ENCODE measurements at places on chromosomes 6 and 20.
A peak's percentile ranks its signal among the peaks of the same experiment; 100 is the strongest.

DNA sequence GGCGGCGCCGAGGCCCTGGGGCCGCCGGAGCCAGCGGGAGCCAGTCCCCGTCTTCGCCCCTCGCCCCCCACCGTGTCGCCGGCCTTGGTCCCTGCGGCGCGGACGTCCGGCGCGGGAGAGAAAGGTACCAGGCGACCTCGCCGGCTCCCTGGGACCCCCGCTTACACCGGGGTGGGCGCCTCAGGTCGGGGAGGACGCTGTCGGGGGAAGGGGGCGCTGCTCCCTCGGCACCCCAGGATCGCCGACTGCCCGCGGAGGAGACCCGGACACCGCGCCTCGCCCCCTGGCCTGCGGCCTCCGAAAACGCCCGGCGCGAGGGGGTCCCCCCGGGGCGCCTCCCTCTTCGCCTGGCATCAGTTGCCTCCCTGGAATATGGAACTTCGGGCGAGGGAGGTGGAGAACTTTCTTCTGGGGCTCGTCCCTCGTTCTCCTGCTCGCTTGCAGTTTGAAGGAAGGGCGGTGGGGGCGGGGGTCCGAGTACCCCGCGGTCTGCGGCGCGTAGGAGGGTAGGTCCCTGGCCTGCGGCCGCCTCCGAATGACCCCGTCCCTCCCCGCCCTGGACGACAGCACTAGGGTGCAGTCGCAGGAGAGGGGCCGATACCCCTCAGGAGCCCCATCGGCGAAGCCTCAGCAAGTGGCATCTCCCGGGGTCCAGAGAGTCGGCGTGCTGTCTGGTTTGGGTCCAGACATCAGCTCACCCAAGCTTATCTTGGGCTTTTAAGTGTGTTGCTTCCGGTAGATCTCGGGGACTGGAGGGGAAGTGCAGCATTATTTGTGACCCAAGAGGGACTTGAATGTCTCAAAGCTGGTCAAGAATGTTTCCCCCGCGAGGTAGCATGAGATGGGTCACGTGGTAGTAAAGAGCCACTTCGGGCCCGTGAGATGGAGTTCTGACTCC is 549 bp downstream of the ANKRD6 start:
- DNase-seq, result no peak

GRCh38 chr6:10567256-10568026 is 46.3 kb downstream of the GCNT2 start:
- no peak for DNase-seq

- DNase-seq, result no peak
Measured at GRCh38 chr6:90175627-90176538, 120.8 kb downstream of the BACH2 start.

DNA sequence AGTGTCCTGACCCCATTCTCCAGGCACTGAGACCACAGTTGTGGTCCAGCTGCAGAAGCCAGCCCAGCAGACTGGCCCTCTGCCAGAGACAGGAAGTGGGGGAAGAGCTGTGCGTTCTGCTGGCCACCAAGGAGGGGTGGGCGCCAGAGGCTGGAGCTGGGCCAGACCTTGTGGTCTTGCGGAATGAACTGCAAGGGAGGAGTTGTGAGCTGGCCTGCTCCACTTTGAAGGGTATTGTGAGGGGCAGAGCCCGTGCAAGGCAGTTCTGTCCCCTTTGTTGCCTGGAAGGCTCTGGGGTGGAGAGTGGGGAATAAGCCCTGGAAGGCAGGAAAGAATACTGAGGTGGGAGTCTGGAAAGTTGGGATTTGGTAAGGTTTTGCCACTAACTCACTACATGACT is 3.6 kb upstream of the MDFI start:
- DNase-seq, result no peak

GRCh38 chr6:50653253-50653652 is 60.1 kb upstream of the TFAP2D start:
- no peak for DNase-seq

DNA sequence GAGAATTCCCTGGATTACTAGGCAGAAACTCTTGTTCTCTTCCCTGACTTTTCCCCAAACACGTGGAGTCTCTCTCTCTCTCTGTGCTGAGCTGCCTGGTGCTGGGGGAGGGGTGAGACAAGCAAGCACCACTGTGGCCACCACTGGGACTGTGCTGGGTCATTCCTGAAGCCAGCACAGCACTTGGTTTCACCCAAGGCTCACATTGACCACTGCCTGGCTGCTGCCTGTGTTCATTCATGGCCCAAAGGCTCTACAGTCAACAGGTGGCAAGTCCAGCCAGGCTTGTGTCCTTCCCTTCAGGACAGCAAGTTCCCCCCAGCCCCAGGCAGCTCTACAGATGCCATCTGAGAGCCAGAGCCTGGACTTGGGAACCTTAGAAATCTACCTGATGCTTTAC is 92.2 kb downstream of the CTNNBL1 start:
- no peak for DNase-seq

DNA sequence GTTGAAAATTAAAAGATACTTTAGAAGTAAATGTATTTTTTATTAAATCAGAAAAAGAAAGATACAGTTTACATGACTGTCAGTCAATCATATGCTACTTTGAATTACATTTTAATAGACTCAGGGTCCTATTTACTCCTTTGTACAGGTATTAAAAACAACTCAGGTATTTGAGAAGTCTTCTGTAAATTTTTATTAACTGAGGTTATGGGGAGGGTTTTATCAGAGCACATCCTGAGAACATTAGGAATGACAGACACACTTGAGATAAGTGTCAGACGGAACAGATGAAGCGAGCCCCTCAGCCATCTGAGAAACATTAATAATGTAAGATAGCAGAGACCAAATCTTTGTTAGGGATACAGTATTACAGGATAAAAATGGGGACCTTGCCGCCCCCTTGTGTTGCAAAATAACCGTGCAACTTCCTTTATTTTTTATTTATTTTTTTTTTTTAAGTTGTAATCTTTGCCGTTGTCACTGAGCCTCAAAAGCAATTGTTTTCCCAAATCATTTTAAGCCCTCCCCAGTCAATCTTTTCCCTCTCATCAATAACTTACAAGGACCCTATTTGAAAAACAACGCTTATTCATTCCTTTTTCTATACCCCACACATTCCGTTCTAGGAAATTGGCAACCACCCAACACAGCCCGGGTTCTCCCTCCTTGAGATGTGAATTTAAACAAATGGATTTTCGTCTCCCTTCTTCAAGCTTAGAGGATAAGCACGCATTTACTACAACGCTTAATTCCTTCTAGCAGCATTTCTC is 126.7 kb downstream of the BCAS1 start:
- DNase-seq, result no peak

DNA sequence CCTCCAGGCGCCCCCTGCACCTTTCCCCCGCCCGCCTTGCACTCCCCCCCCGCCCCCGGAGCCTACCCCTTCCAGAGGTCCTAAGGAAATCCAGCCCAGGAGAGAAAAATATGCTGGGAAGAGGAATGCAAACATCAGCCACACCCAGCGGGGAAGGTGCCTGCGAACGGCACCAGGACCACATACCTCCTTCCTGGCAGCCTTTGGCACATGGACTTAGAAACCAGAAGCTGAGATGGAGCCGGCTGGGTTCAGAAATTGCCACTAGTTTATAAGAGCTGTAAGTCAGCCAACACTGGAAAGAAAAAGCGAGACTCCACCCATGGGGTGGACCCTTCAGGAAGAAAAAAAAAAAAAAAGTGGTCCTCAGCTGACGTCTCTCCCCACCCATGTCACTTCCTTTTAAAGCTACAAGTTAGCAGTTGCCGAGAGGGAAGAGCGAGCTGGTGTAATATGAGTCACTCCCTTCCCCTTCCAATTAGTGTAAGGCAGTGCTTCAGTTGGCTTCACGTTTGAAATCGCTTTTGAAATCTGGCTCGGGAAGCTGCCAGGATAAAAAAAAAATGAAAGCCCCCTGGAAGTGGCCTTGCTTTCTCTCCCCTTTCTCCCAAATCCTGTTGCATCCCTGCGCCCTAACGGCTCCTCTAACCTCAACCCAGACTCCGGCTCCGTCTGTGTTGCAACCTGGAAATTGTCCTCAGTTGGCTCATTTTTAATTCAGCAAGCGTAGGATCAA is at the start of gene AGPAT4:
TSS of gene AGPAT4 (minus strand) at position 310 of the 736 bp plus-strand sequence. CDS start 41,848 bp downstream, outside the sequence.
- peak; percentile 91 for DNase-seq

DNA sequence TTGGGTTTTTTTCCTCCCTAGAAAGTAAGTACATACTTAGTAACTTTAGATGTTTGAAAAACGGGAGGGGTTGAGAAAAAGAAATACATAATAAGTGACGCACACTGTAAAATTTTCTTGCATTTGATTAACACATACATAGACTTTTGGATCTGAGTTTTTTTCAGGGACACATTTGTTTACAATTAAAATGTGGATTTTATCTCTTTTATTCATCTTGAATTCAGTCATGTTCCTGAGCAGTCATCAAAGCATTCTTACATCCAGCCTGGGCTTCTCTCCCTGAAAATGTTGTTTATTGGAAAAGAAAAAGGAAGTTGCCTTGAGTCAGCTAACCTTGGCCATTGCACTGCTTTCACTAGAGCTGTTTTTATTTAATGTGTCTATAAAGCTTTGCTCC is 8.7 kb upstream of the RPP40 start:
- DNase-seq, result no peak

- no peak for DNase-seq
Measured at GRCh38 chr6:138349891-138350290, 27.8 kb upstream of the SMIM28 start.

DNA sequence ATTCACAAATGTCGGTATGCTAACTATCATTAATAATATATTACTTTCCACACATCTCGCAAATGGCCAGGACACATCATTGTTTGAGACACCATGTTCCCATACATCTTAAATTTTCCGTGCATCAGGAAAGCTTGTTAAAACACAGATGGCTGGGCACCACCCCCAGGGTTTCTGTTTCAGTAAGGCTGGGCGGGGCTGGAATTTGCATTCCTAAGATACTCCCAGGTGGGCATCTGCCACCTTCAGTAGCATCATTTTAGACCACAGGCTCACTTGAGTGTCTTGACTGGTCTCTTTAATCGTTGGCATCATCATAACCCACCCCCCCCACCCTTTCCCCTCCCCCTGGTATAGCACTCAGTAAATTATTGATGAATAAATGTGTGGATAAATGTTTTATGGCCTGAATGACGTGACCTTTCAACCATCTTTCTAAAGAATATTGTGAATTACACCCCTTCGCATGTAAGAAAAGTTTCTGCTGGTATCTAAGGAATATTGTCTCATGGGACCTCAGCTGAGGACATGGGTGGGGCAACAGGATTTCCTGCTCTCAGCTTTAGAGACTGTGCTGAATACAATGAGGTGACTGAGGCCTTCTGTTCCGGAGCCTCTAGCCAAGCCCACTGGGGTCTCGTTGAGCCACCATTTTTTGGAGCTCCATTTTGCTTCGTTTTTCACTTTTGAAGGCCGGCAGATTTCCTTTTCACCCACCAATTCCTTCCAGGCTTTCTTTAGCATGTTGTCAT is 124.1 kb upstream of the NEDD9 start:
- DNase-seq, result no peak

DNA sequence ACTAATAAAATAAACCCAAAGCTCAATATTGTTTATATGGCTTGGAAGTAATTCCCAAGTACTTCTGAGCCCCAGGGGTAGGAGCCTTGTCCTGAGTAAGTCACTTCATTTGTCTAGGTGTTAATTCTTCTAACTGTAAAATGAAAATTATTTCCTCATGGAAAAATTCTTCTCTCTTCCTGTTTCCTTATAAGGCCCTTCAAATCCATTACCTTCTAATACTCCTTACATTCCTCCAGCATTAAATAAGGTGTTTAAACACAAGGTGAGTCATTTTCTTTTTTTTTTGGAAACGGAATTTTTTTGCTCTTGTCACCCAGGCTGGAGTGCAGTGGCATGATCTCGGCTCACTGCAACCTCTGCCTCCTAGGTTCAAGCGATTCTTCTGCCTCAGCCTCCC is 41.9 kb downstream of the PRR18 start:
- DNase-seq, result no peak

- no peak for DNase-seq
Measured at GRCh38 chr6:121733234-121733633, 297.8 kb downstream of the GJA1 start.

- DNase-seq, result no peak
Measured at GRCh38 chr6:51098791-51099190, 280.1 kb downstream of the TFAP2B start.

DNA sequence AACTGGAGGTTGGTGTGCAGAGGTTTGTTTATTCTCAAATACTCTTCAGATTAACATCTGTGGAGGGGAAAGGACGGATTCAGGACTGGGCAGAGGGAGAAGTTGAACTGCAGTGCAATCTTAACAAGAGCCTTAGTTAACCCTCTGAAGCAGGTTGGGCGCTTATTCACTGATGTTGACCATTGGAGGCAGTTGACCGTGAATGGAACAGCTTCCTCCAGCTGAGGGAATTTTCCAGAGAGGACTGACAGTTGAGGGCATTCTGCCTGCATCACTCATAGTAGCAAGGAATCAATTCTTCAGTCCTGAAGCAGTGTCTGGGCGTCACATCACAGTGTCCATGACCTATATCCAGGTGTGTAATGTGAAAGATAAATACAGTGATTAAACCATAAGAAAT is 80.9 kb downstream of the PLCB4 start:
- no peak for DNase-seq

- no peak for DNase-seq
Measured at GRCh38 chr20:8250539-8251200, 118.6 kb downstream of the PLCB1 start.

GRCh38 chr6:33428966-33429749 is 9.3 kb downstream of the SYNGAP1 start:
- DNase-seq, result no peak

DNA sequence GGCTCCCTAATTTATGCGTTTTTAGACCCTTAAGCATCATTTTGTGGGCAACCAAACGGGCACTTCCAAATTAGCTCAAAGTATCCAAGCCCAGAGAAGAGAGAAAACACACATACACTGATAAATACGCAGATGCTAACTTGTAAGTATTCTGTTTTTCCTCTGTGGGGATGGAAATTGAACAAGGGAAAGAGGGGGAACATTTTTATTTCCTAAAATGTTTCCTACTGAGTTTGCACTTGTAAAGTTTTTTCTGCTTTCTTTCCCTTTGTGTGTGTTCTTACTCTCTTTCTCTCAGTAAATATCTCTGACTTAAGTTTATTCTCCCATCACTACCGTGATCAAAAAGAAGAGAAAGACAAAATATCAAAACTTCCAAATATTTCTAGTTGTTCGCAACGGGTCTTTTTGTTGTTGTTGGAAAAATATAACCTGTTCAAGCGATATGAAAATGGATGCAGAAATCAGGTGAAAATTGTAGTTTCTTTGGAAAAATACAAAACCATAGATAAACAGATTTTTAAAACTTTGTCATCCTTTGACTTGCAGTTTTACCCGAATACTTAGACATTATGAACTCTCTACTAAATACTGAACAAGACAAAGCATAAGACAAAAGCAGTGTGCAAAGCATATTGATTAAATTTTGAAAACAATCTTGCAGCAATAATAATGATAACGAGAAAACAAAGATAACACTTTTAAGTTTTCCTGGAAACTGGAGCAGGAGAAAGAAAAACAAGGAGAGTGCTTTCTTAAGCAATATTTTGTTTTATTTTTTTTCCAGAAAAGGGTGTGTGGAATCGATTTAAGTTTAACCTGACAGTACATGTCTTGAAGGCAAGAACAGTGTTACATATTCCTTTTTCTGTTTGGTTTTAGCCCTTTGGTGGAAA is 1.0 kb upstream of the NKX2-4 start:
- DNase-seq, result no peak

Data from SIG-M5 (cell line).